ENCODE measurements at places on chromosomes 6 and 20.

- DNase-seq = no peak
Observed at GRCh38 chr6:170156448-170157375, 134.2 kb downstream of the DLL1 start.

GRCh38 chr6:169896826-169897456, 145.5 kb downstream of the ERMARD start:
- DNase-seq = no peak

DNA sequence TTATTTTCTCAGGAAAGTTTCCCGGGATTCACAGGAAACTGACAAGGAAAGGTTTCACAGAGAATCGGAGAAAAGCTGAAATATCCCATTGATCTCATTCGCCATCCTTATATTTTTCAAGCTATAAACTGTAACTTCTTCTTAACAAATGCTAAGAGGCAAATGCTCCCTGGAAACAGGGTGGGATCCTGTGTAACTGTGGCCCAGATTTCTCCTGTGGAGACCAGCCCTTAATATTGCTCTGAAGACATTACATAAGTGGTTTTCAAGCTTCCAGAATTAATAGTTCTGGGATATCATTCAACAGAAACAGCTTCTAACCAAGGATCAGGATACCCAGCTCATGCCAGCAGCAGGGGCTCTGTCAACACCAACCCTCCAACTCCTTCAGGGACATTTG, 69.2 kb downstream of the THBS2 start:
- DNase-seq = no peak

- no peak for DNase-seq
Observed at GRCh38 chr6:78908621-78909020, 41.3 kb downstream of the IRAK1BP1 start.

DNA sequence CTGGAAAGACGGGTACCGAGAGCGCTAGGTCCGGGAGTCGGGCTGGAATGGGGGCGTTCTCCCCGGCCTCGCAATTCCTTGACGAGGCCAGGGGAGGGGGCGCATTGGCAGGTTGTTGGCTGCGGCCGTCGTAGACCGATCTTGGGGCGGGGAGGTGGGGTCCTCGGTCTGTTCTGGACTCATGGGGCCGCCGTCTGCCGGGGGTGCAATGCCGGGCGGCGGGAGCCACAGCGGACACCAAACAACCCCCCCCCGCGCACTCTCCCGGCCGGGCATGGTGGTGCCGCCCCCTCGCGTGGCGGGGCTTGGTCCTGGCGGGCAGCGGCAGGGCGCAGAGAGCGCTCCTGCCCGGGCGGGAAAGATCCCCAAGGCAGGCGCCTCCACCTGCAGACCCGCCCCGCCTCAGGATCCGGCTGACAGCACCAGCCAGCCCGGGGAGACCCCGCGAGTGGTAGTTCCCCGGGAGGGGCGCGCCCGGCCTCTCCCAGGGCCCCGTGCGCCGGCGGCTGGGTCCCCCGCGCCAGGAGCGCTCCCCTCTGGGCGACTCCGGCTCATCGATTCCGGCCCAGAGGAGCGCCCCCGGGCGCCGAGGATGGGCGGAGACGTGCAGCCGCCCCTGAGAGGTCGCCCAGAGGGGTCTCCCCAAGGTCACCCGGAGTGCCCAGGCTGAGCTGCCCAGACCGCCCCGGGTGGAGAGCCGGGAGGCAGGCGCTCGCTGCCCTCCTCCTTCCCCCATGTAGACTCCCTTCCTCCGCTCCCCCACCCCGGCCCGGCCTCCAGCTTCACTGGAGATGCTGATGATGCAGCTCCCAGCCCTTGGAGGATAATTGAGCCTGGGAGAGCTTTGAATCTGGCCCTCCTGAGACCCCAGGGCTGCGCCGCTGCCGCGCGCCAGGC, 709 bp downstream of the PPP1R16B start:
- DNase-seq = no peak

- no peak for DNase-seq
Observed at GRCh38 chr20:17704589-17705317, 5.0 kb downstream of the BANF2 start.

DNA sequence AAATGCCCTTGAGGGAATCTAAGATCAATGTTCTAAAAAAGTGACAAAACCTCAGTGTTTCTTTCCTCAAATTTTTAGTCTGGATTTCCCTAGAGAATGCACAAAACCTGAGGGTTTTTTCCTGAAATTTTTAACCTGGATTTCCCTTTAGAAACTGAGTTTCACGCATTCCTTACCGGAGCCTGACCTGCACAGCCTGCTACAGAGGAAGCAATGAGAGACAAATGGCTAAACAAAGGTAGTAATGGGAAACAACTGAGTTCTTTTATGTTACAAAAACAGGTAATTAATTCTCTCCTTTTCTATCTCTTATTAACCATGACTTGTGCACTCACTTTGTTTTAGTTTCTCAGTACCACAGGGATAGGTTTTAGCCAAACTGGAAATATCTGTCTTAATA, 281.7 kb upstream of the NT5E start:
- DNase-seq = no peak

- DNase-seq = no peak
Observed at GRCh38 chr6:10421158-10421920, 6.5 kb upstream of the TFAP2A start.

DNA sequence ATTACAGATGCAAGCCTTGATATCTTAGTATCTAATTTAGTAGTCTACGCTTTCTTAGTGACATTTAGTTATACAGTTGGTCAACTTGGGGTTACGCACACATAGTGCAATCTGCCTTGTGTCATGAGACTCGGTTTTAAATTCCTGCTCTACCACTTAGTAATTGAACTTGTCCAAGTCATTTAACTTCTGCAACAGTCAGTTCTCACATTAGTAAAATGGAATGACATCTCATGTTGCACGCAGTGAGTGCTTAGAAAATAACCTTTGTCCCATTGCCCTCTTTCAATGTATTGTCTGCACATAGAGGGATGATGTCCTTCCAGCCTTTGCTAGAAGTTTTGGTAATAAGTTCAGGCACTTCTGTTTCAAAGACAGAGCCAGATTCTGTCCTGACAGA, 48.6 kb downstream of the TMEM170B start:
- no peak for DNase-seq

GRCh38 chr6:15715851-15716250, 53.0 kb upstream of the DTNBP1 start:
- DNase-seq = no peak

Data from AG08395 (cell line).